ENCODE measurements at places on chromosomes 11 and 22. TPM values are rescaled to one million over a fixed set of nuclear protein-coding genes. Genes with fewer than 3 reads are reported as not detected.

C11orf91 gene
- 0.27 TPM for total RNA-seq

CDCA5 gene
- 109 TPM for total RNA-seq

TMEM45B gene
- 0.94 TPM for total RNA-seq

SCGB1A1 gene
- not detected for total RNA-seq

SHISA8 gene
- total RNA-seq = not detected

LDLRAD3 gene
- total RNA-seq = not detected

LDHAL6A gene
- 0.15 TPM for total RNA-seq

NCR3LG1 gene
- 0.30 TPM for total RNA-seq

B3GAT1 gene
- total RNA-seq = 1.4 TPM

MUC6 gene
- total RNA-seq = not detected

KCNE3 gene
- total RNA-seq = not detected

GPHA2 gene
- not detected for total RNA-seq

EMID1 gene
- total RNA-seq = not detected

OR52I1 gene
- not detected for total RNA-seq

OR51B4 gene
- total RNA-seq = not detected

All from activated CD4-positive, alpha-beta T cell treated with anti-CD3 and anti-CD28 coated beads, Interleukin-2, amount 10 ng/mL, durations not matched to agents 7 days and 5 days (primary cell).